ENCODE measurements at places on chromosomes 1 and 21.

DNA sequence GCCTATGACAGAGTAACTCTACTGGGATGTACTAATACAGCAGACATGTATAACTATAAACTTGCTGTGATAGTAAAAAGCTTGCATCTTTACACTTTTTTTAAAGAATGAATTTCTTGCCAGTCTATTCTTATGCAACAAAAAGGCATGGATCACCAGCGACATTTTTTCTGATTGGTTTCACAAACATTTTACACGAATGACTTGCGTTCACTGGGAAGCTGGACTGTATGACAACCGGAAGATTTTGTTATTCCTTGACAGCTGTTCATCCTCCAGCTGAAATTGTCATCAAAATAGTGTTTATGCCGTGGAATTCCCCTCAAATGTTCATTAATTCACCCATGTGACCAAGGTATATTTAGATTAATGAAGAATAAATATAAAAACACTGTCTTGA is 131.0 kb downstream of the XPR1 start:
- DNase-seq, result peak; percentile 1

- DNase-seq, result no peak
Measured at GRCh38 chr1:241775021-241775420, 73.0 kb upstream of the EXO1 start.

GRCh38 chr1:56921479-56921878 is 44.3 kb downstream of the C8B start:
- DNase-seq, result no peak

- no peak for DNase-seq
Measured at GRCh38 chr1:161510477-161510876, 5.2 kb downstream of the FCGR2A start.

- DNase-seq, result no peak
Measured at GRCh38 chr1:119808491-119808890, 2.8 kb downstream of the REG4 start.

DNA sequence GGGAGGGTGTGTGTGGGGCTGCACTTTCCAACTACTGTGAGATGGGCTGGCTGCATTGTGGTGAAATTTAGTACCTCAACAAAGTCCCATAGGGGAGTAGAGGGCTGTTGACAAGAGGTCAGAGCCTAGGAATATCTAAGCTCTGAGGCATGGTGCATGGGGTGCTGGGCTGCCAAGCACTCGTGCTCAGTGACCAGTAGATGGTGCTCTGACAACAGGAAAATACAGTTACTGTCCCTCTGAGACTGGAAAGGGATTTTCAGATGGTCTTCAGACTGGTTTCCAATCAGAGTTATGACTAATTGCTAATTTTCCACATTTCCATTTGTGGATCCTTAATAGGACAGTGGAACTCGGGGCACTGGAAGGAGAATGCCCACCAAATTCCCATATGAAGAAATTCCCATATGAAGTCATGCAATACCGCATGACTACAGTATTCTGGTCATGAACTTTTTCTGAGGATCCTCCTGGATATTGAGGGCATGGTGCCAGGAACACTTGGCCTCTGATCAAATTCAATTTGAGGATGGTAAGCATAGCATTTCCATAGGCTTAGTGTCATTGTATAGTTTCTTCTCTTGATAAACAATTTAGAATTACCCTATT is 4.1 kb upstream of the CACNA1E start:
- DNase-seq, result peak; percentile 54

GRCh38 chr1:25581764-25582163 is 34.8 kb upstream of the MAN1C1 start:
- no peak for DNase-seq

DNA sequence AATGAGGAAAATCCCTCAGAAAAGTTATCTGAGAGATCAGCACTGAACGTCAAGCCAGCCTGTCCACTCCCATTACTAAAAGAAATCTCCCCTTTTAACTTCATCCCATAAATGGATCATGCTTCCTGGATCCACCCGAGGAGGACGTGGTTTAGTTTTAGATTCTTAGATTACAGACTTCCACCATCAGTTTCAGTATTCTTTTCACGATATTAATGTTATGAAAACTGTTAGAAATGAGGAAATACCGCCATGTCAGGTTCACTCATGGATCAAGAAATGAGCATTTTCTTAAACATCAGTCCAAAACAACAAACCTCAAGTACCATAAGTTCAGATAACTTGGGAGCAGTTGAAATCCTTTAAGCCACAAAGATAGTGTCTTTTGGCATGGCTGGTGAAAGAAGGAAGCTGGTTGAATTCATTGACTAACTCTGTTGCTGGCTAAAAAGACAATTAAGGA is 49.8 kb downstream of the NFIA start:
- DNase-seq, result no peak

- DNase-seq, result no peak
Measured at GRCh38 chr1:195584870-195585624, 1023.2 kb downstream of the KCNT2 start.

GRCh38 chr1:61261595-61261994 is 179.2 kb downstream of the NFIA start:
- DNase-seq, result no peak

DNA sequence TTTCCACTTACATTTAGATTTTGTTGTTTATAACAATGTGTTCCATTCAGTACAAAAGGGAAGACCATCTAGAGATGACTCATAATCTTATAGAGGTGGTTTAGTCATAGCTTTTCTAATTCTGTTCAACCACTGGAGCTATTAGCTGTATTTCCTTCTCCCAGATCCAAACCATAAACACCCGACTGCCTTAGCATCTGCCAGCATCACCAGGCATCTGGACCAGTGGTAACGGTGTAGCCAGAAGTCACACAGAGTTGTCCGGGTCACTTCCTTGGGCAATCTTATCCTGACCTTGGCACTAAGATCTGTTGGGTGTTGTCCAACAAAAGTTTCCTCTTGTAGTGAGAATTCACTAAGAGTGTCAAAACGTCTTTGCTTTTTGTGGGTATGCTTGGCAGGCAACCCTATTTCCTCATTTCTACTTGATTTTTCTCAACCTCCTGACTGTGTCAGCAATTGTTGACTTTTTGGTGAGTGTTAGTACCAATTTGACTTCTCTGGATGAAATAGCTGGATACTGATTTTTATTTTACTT is 372.1 kb upstream of the B3GALT2 start:
- DNase-seq, result peak; percentile 60

DNA sequence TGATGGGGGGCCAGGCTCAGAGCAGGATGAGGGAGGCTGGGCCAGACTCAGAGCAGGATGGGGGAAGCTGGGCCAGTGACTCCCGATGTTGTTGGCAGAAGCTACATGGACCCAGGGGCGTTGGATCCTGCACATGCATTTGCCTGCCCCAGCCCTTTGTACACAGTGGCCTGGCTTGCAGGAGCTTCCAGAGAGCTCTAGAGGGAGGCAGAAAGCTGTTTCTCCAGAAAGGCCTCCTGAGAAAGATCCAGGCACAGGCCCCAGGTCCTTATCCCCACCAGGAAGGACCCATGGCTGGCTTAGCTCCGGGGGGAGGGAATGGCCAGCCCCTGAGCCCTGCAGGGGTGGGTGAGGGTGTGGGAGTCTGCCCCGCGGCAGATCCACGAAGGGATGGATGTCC is 106.6 kb upstream of the ACTRT2 start:
- DNase-seq, result no peak

GRCh38 chr1:211549092-211549711 is 29.8 kb downstream of the SLC30A1 start:
- no peak for DNase-seq

DNA sequence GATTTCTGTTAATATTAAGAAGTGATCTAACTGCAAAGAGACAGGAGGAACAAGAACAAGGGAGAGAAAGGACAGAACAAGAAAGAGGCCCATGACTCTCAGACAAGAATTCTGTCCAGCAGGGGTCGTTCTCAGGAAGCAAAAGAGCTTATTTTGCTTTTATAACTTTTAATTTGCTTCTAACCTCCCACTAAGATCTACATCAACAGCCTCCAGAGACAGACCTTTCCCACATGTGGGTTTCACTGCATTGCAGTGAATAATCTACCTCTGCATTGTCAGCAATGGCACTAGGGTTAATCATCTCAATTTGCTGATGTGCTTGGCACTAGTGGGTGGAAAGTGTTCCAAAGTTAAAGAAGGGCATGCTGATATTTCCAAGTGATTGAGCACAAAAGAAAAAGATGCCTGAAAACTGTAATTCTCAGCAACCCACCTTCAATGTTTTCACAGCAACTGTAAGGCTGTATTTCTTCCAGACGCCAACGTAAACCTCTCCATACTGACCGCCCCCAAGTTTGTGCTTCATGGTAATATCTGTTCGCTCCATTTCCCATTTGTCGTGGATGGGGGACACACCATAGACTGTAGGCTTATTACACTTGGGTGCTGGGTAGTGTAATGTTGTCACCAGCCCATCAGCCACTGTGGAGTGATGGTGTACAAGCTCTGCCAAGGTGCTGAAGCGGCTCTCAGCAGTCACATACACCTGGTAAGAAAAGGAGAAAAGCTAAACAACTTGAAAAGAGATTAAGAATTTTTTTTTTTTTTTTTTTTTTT is 39.5 kb downstream of the TOR3A start:
- peak; percentile 48 for DNase-seq

GRCh38 chr1:21292984-21293536 is 2.8 kb upstream of the ECE1 start:
- no peak for DNase-seq

- no peak for DNase-seq
Measured at GRCh38 chr21:31658053-31658452, 1.4 kb upstream of the SOD1 start.

- no peak for DNase-seq
Measured at GRCh38 chr1:55560266-55560665, 345.1 kb upstream of the USP24 start.

DNA sequence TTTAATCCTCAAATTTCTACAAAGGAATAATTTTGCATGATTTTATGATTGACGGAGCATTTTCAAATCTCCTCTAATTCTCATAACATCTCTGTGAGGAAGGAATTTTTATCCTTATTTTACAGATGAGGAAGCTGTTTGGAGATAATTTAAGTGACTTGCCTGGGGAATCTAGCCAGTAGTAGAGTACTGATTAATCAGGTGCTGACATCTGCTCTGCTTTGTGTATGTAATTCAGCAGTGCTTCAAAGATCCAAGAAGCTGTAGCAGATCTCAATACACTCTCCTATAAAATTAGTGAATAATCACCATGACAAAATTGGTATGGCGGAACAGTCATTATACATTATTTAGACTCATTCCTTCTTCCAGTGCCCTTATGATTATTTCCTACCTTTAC is 46.0 kb downstream of the DPH5 start:
- DNase-seq, result no peak

GRCh38 chr1:58108783-58109182 is 437.7 kb downstream of the OMA1 start:
- no peak for DNase-seq

DNA sequence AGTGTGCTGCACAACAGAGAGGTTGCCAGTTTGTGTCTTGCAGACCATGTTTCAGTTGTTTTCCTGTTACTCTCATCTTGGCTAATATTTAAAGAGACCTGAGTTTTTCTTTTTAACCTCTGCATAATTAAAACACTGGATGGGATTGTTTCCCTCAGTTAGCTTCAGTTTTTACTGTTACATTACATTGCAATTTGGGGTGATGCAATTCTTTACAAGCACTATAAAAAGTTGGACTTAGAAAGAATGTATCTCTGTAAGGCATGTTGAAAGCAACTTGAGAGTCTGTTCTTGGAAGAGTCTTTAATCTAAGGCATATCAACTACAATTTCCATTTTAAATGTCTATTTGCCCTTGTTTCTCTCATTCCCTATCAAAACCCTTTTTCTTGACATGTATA is 99.1 kb downstream of the DNM3 start:
- DNase-seq, result no peak

- no peak for DNase-seq
Measured at GRCh38 chr1:185733818-185734735, at the start of gene HMCN1. TSS of gene HMCN1 (plus strand) at chr1:185734391. CDS start at chr1:185734780, 389 bp downstream.

DNA sequence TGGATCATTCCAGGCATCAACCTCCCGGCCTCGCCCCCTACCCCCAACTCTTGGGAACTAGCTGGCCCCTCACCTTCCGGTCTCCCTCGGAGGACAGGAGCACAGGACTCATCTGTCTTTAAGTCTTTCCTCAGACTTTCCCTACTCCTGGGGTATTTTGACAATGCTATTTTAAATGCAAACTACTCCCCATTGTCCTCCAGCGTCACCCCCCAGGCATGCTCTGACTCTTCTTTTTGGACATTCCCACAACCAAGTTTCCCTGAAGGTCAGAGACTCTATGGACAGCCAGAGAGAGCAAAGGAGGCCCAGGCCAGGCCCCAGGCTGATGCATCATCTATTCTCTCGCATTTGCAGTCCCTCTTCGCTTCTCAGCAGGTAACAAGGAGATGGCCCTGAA is 424.3 kb downstream of the PCP4 start:
- no peak for DNase-seq

- DNase-seq, result peak; percentile 92
Measured at GRCh38 chr1:117146575-117147340, 25.2 kb upstream of the TRIM45 start.

GRCh38 chr1:157356601-157357000 is 195.7 kb downstream of the FCRL5 start:
- no peak for DNase-seq

DNA sequence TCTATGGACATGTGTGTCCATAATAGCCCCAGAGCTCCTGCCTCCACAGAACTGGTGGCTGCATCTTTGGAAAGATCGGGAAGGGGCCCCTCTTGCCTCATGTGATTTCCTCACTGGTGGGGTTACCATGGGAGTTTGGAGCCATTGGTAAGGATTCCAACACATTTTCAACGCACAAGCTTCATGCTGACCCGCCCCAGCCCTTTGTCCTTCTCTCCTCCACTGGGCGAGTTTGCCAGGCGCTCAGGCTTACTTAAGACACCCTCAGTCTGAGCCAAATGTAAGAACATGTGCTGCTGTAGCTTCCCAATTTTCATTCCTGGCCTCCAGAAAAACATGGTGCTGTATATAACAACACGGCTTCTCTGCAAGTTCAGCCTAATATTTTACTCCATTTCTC is 72.4 kb downstream of the ATP5PO start:
- no peak for DNase-seq

DNA sequence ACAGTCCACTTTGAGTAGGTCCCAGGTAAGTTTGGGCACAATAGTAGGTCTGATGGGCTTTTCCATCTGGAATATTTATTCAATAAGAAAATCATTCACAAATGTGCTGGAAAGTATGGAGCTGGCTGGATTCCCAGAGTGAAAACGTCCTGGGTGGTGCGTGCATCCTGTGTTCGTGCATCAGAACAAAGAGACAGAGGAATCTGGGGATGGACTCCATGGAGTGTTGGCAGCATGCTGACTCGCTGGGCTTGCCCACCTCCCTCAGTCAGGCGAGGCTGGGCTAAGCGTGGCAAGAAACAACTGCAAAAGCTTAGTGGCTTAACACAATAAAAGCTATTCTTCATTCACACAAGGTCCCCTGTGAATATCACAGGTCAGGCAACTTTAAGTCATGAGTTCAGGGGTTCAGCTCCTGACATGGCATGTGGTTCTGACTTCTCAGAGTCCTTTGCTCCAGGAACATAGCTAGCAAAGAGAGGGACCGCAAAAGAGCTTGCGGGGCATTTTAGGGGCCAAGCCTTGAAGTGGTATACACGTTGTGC is 151.6 kb upstream of the ZNF644 start:
- no peak for DNase-seq

GRCh38 chr1:162530307-162530987 is 31.1 kb upstream of the UAP1 start:
- DNase-seq, result no peak

- peak; percentile 26 for DNase-seq
Measured at GRCh38 chr1:31617916-31618746, 642 bp downstream of the HCRTR1 start.

GRCh38 chr1:21337928-21338572 is 47.8 kb upstream of the ECE1 start:
- DNase-seq, result peak; percentile 44

Measured in HCEC 1CT (cell line).